ENCODE measurements at places on chromosomes 11 and 22. TPM values are rescaled to one million over a fixed set of nuclear protein-coding genes. Genes with fewer than 3 reads are reported as not detected.

BTG4 gene
- not detected for total RNA-seq

ACTN3 gene
- total RNA-seq: 0.17 TPM

MPZL2 gene
- 0.73 TPM for total RNA-seq

P2RX3 gene
- total RNA-seq: not detected

LRP4 gene
- 1.0 TPM for total RNA-seq

NFAM1 gene
- total RNA-seq: under 0.01 TPM

OR8G5 gene
- not detected for total RNA-seq

LRRC56 gene
- 0.73 TPM for total RNA-seq

SNX32 gene
- total RNA-seq: 1.2 TPM

RASSF10 gene
- not detected for total RNA-seq

USH1C gene
- not detected for total RNA-seq

MS4A2 gene
- total RNA-seq: not detected

ZNF214 gene
- total RNA-seq: 9.9 TPM

PHOX2A gene
- not detected for total RNA-seq

C11orf87 gene
- not detected for total RNA-seq

BTBD18 gene
- not detected for total RNA-seq

NRIP3 gene
- total RNA-seq: 21.7 TPM

C11orf97 gene
- not detected for total RNA-seq

GLYAT gene
- total RNA-seq: not detected

P2RX6 gene
- total RNA-seq: 3.6 TPM

TNNT3 gene
- total RNA-seq: not detected

SLC35F2 gene
- 8.1 TPM for total RNA-seq

CEND1 gene
- total RNA-seq: 2.8 TPM

TSSK2 gene
- not detected for total RNA-seq

CCDC116 gene
- 0.15 TPM for total RNA-seq

APOA4 gene
- not detected for total RNA-seq

CNGA4 gene
- not detected for total RNA-seq

PARVG gene
- total RNA-seq: not detected

SYT8 gene
- total RNA-seq: not detected

EED gene
- 15.1 TPM for total RNA-seq

PRG2 gene
- total RNA-seq: not detected

IL18 gene
- total RNA-seq: 0.87 TPM

MFRP gene
- under 0.01 TPM for total RNA-seq

NXPE1 gene
- not detected for total RNA-seq

LRRC74B gene
- total RNA-seq: not detected

MYRF gene
- total RNA-seq: 0.17 TPM

OSM gene
- total RNA-seq: not detected

MMP13 gene
- total RNA-seq: not detected

THRSP gene
- total RNA-seq: 0.15 TPM

SIK2 gene
- total RNA-seq: 16.0 TPM

PDGFB gene
- total RNA-seq: not detected

TEX12 gene
- total RNA-seq: not detected

F2 gene
- not detected for total RNA-seq

GRAMD1B gene
- 3.1 TPM for total RNA-seq

SCGB1C1 gene
- total RNA-seq: not detected

SLCO2B1 gene
- total RNA-seq: under 0.01 TPM

RNH1 gene
- 702 TPM for total RNA-seq
